ENCODE measurements at places on chromosomes 5 and 9.

DNA sequence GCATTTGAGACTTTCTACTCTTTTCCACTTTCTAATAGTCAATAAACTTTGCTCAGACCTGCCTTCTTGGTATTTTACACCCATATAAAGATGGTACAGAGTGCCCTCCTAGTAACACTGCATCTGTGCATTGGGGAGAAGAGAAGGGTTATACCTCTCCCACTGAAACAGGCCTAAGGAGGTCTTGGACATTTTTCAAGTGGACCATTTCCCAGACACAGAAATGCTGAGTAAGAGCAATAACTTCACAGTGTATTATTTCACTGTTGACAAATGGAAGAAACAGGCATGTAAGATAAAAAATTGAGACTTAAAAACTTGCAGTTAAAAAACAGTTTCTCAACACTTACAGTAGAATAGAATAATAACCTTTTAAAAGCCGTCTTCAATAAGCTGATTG lies 1224.0 kb upstream of the CDH18 start:
- no peak for DNase-seq

DNA sequence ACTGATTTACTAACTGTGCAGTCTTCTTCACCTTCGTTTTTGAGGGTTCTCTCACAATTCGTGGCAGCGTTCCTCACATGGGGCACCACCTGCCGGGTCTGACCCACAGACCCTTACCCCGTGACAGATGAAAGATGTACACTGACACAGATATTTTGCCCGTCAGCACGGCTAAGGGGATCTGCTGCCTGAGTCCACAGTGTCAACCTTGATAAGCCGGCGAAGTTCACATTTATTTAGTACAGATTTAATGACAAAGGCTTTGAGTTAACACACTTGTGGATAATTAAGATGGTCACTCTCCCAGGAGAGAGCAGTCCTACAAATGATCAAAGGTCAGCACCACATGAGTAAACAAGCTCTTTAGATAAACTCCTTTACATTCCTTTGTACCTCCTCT lies 15.9 kb upstream of the TEX10 start:
- no peak for DNase-seq

GRCh38 chr9:73146111-73146815 lies 5.4 kb upstream of the ANXA1 start:
- DNase-seq, result no peak

GRCh38 chr5:74016373-74016772 lies 390.4 kb downstream of the ARHGEF28 start:
- no peak for DNase-seq

DNA sequence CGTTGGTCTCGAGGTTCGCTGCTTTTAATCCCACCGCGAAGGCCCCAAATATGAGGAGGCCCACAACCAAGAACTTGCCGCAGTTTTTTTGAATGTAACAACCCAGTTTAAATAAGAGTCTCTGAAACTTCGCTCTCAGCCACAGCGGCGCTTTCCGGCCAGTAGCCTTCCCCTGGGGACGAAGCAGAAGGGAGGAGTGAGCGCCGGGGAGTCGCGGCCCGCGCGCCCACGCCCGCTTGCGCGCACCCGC lies 10.4 kb downstream of the PTCH1 start:
- DNase-seq, result peak; percentile 12

DNA sequence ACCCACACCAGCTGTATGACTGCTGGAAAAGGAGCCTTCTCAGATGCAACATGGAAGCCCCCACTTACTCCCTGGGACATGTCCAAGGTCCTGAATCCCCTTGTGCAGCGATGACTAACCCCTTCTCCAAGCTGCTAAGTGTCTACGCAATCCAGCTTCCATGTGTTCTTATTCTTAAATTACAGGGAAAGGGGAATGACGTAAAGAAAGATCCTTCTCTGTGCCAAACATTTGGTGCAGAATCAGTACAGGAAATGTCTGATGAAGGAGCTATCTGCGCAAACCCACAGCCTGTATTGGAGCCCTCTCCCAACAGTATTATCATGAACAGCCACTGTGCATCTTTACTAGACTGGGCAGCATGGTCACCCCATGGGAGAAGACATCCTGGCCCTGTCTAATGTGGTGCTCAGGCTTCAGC lies 183.2 kb downstream of the FRMD3 start:
- no peak for DNase-seq

DNA sequence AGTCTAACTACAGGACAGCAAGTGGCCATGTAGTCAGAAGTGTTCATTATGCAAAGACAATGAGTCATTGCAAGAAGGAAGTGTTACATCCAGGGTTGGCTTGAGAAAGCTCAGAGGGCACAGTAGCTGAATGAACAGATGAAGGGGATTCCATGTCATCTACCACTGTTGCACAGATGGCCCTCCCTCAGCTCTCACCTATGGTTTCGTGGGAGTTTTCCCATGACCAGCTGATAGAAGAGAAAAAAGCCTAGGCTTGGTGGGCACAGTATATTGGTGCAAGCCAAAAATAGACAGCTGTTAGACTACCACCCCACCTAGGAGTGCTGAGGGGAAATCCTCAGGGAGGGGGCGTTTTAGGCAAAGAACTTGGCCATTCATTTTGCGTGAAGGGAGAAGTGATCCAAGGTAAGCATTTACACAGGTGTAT lies 217.0 kb downstream of the DMRT2 start:
- DNase-seq, result no peak

GRCh38 chr5:369151-369868 lies 47.8 kb downstream of the AHRR start:
- DNase-seq, result peak; percentile 4

GRCh38 chr9:137174722-137175293 lies 3.0 kb upstream of the TMEM210 start:
- DNase-seq, result no peak

- no peak for DNase-seq
These were observed 440.4 kb downstream of the CDH18 start for GRCh38 chr5:19547640-19548039.

- DNase-seq, result no peak
These were observed 348.7 kb downstream of the CCDC171 start for GRCh38 chr9:15901572-15901971.

DNA sequence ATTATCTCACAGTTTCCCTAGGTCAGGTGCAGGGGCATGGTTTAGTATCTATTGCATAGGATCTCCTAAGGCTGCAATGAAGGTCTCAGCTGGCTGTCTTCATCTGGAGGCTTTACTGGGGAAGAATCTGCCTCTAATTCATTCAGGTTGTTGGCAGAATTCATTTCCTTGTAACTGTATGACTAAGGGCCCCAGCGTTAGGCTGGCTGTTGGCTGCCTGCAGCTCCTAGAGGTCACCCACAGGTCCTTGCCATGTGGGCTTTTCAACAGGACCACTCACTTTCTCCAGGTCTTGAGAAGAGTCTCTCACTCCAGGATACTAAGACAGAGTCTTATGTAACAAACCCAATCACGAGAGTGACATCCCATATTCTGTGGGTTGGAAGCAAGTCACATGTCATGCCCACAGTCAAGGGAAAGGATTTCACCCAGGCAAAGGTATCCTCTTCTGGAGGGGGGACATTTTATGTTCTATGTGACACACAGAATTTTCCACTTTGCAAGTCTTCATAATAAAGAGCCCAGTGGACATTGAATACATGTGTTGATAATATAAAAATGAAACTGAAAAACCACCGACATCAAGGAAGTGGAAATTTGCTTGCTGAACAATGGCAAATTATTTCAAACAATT lies 38.2 kb downstream of the HMHB1 start:
- DNase-seq, result no peak

GRCh38 chr5:62327138-62328053 lies 21.4 kb downstream of the KIF2A start:
- DNase-seq, result no peak

DNA sequence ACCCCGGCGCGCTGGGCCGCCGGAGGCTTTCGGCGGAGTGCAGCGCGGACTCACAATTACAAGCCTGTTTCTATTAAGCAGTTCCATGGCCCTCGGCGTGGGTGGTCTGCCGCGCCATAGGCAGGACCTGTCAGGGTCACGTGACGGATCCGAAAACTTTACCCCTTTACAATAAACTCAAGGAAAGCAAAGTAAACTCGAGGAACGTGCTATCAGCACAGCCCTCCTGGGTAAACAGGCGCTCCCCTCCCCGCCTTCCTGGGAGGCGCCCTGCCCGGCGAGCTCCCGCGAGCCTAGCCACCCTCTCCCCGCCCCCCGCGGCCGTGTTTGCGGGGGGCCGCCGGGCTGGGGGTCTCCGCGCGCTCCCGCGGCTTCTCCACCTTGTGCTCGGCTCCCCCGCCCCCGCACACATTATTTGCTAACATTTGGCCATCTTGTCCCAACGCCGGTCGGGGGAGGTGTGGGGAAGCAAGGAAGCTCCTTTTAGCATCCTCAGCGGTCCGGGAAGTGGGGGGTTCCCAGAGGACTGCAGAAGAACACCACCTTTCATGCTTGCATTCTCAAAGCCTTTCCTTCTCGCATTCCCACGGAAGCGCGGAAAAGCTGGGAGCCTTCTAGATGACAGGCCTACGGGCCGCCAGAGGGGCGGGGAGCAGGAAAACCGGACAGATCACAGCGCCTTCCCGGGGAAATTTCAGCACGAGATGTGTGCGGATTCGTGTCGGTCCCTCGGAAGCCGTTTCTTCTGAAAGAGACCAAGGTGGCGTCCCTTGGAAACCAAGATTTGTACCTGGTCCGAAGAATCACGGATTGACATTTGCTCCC lies at the start of gene PTCH1:
Gene PTCH1, minus strand, starts transcription at position 238 of the 825 bp plus-strand sequence.
- no peak for DNase-seq

GRCh38 chr5:180586870-180587269 lies 4.4 kb downstream of the SCGB3A1 start:
- no peak for DNase-seq

DNA sequence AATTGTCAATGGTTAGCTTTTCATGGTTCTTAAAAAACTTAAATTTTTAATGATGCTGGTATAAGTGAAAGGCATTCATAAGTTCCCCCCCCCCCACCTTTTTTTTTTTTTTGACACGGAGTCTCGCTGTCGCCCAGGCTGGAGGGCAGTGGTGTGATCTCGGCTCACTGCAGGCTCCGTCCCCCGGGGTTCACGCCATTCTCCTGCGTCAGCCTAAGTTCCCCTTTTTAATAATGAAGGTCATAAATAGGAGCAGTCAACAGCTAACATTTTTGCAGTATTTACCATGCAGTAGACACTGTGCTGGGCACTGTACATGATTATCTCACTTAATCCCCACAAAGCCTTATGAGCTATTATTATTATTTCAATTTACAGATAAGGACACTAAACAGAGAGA lies 556.3 kb downstream of the PDE4D start:
- no peak for DNase-seq

GRCh38 chr5:67272453-67273130 lies 76.0 kb upstream of the CD180 start:
- no peak for DNase-seq

GRCh38 chr5:124110942-124111341 lies 599.0 kb downstream of the CSNK1G3 start:
- no peak for DNase-seq

- no peak for DNase-seq
These were observed 247.1 kb downstream of the SLCO4C1 start for GRCh38 chr5:102048940-102049339.

GRCh38 chr9:92429836-92430235 lies 5.6 kb upstream of the OMD start:
- no peak for DNase-seq

GRCh38 chr9:85892401-85892800 lies 48.5 kb upstream of the NAA35 start:
- no peak for DNase-seq

GRCh38 chr9:27377147-27377807 lies 80.3 kb upstream of the EQTN start:
- DNase-seq, result no peak

All from activated CD4-positive, alpha-beta T cell treated with anti-CD3 and anti-CD28 coated beads, Interleukin-2, amount 10 ng/mL, durations not matched to agents 7 days and 5 days (primary cell).